Foreskin fibroblast (primary cell): ENCODE measurements at places on chromosomes 1 and 21.

GRCh38 chr1:67760030-67760821 is 73.0 kb downstream of the GNG12 start:
- no peak for DNase-seq

DNA sequence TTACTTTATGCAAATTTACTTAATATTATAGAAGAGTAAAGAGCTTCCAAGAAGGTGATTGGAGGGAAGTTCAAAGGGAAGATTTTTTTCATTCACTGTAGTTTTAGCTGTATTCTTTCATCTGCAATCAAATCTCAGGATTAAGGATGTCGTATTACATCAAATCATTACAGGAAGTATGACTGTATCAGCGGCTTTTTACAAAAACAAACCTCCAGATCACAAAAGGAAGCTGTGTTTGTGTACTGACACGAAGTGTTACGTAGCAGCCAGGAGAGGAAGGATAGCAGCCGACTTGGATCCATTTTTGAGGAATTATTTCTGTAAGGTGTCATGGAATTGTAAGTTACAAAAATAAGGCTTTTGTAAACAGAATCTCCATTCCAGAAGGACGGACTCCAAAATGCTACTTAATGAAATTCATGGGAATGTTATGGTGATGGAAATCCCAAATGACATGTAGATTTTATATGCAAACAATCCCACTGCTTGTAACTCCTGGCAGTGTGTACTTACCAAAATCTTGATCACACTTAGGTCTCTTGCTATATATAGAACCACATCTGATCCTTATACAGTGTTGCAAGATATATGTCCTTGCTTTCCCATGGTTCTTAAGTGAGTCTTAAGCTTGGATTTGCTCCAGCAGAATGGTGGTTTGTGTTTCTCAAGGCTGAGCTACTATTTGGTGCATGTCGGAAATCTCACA is 49.8 kb downstream of the KCNJ15 start:
- peak; percentile 96 for DNase-seq

- DNase-seq: no peak
Observed at GRCh38 chr1:12513181-12513580, 104.8 kb downstream of the DHRS3 start.

DNA sequence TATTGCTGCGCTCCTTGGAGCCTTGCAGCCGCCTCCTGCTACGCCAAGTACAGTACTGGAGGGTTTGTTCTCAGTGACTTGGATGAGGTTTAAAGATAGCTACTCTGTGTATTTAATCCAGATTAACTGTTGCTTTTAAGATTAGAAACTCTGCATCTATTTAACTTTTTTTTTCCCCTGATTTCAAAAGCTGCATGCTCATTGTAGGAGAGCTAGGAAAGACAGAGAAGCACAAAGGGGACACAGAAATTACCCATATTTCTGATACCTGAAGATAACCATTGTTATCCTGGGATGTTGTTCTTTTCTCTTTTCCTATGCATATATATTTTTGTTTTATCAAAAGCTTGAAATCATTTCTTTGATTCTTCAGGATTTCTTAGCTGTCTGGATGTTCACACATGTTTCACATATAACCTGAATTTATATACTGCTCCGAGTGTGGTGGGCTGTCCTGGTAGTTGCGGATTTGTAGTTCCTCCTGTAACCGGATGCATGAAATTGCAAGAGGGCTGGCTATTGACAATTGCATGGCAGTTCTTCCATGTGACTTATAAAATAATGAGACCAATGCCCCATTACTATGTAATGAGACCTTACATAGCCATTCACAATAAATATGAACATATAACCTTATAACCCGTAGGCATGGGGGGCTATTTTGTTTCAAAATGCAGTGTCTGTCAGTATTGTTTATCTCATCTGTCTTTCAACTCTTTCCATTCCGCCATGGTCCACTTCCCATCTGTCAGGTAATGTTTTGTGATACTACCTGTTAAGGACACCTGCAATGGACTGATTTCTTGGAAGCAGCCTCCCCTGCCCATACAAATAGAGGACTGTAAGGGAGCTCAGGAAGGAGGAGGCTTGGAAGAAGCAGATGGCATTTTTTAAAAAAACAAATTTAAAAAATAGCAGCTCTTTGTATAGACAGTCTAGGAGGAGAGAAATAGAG is 1.4 kb downstream of the RAVER2 start:
- peak; percentile 45 for DNase-seq

DNA sequence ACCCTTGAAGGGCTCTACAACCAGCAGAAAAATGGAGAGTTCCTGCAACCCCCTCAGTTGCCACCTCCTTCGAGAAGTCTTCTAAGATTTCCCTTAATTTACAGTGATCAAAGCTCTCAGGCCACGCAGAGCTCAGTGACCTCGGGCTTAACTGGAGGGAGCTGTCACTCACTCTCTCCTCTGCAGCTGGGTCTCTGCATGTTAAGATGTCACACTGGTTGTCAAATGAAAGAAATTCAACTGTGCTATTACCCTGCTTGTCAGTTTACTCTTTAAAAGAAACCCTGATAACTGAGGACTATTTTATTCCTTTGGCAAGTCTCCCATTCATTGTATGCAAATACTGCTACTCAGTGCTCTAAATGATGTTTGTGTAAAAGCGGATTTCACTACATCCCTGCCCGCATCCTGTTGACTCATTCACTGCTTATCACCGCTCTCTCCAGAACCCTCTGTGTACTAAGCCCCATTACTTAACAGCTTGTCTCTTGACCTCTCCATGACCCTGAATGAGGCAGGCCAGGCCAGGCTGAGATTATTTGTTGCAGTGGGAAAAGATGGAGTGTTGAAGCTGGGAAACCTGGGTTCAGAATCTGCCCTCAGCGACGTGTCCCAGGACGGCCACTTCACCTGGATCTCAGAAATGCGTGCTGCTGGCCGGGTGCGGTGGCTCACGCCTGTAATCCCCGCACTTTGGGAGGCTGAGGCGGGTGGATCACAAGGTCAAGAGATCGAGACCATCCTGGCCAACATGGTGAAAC is 13.7 kb downstream of the DHRS3 start:
- DNase-seq: peak; percentile 97

- no peak for DNase-seq
Observed at GRCh38 chr1:40802742-40803113, 19.1 kb downstream of the KCNQ4 start.

GRCh38 chr21:28127175-28127785 is 865.4 kb downstream of the LTN1 start:
- no peak for DNase-seq

DNA sequence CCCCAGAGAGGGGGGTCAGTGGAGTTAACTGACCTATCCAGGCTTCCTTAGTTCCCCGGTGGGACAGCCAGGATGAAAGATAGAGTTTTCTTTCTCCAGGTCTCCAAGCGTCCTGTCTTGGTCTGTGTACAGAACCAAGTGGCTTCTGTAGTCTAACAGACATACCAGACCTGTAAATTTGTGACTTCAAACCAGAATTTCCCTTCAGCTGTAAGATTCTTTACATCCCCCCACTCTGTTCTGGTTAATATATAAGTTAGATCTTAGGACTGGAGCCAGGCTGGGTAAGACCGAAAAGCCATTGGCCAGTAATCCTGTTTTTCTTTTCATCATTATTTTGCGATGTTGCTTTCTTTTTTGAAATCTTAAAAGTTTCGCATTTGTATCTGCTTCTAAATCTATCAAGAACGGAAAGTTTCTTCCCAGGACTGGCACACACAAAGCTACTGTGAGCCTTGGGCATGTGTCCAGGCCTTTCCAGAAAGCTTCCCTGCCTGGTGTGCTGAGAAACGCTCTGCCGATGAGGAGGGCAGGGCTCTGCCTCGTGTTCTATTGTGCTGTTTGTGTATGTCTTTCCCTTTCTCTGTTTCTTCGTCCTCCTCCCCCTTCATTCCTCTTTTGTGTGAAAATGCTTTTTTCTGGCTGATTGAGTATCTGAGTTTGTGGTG is 72.3 kb downstream of the RGL1 start:
- DNase-seq: peak; percentile 50

GRCh38 chr1:160675641-160676410 is 29.0 kb upstream of the SLAMF1 start:
- DNase-seq: peak; percentile 46

GRCh38 chr1:109271458-109271857 is 11.5 kb downstream of the PSRC1 start:
- DNase-seq: no peak

GRCh38 chr1:4106731-4107130 is 206.7 kb upstream of the C1orf174 start:
- no peak for DNase-seq

DNA sequence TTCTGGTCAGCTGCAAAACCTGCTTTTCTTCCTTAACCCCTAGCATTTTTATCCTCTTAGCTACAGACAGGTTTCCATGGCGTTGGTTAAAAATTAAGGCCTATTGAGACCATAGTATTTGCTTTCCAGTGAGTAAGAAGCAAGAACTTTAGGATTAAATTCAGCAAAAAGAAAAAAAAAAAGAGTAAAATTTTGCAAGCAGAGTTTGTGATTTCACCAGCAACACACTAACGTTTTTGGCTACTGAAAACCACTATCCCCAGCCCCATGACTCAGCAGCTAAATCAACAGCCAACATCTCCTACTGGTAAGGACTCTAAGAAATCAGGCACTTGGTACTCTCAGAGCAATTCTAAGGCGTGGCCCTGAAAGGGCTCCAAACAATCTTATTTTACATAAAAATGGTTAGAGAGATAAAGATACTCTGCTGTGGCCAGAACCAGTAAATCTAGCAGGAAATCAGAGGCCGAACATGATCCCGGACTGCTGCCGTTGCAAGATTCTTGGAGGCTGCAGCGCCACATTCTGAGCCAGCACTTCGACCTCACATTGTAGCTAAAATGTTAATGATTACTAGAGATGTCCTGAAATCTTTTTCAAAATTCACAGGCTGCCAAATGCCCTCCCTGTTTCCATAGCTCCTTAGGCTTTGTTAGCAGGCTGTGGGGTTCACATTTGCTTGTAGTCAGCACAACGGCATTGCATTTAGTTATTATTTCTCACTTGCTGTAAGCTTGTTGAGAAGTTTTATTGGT is 1.6 kb upstream of the ENO1 start:
- peak; percentile 93 for DNase-seq

- DNase-seq: no peak
Observed at GRCh38 chr1:198934901-198935305, 296.1 kb downstream of the PTPRC start.

GRCh38 chr1:78370779-78371482 is 119.8 kb upstream of the PTGFR start:
- DNase-seq: peak; percentile 72

DNA sequence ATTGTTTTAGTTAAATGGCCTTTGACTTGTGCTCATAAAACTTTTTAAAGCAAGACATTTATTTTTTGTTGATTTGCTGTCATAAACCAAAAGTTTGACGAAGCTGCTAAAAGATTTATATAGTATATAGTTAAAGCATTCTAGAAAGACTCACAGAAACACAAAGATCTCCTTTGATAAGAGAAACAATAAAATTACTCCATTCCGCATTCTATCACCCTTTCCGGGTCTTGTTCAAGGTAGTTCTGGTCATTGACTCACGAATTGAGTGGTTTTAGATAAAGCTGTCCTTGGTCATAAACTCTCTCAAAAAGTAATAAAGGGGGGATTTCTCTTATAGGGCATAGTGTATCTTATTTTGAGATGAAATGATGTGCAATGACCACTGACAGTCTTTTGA is 1010.5 kb upstream of the NCAM2 start:
- DNase-seq: no peak

GRCh38 chr1:51504806-51505525 is 14.1 kb downstream of the EPS15 start:
- no peak for DNase-seq

DNA sequence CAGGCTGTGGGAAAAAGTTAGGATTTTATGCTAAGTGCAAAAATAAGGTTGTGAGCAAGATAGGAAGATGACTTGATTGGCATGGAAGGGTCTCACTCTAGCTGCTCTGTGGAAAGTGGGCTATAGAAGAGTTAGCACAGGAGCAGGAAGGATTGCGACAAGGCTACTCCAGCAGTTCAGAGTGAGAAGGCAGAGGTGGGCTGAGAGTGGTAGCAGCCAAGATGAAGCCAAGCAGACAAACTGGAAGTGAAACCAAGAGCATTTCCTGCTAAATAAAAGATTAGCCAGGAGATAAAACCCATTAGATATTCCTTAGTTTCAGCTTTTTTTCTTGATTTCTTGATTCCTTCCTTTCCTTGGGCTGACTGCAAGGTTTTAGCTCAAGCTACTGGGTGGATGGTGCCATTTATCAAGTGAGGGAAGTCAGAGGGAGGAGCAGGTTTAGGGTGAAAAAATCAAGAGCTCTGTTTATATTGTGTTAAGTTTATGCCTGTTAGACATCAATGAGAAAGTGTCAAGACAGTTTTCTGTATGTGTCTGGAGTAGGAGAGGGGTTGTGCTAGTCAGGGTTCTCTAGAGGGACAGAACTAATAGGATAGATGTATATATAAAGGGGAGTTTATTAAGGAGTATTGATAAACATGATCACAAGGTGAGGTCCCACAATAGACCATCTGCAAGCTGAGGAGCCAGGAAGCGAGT is 33.1 kb upstream of the ZNF644 start:
- no peak for DNase-seq

DNA sequence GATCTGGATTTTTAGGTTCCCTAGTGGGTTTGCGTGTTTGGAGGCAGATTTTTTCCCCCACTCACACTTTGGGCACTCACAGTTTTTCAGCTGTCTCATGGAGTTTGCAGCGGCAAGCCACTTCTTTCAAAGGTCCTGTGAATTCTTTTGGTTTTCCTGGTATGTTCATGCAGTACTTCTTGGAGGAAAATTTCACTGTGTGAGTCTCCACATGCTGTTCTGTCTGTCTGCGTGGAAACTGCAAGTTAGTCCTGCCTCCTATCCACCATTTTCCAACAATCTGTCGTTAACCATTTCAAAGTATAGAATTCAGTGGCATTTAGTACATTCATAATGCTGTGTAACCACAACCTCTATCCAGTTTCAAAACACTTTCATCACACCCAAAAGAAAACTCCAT is 793 bp upstream of the FMO1 start:
- no peak for DNase-seq

- no peak for DNase-seq
Observed at GRCh38 chr1:226823643-226824042, 46.8 kb upstream of the PSEN2 start.

DNA sequence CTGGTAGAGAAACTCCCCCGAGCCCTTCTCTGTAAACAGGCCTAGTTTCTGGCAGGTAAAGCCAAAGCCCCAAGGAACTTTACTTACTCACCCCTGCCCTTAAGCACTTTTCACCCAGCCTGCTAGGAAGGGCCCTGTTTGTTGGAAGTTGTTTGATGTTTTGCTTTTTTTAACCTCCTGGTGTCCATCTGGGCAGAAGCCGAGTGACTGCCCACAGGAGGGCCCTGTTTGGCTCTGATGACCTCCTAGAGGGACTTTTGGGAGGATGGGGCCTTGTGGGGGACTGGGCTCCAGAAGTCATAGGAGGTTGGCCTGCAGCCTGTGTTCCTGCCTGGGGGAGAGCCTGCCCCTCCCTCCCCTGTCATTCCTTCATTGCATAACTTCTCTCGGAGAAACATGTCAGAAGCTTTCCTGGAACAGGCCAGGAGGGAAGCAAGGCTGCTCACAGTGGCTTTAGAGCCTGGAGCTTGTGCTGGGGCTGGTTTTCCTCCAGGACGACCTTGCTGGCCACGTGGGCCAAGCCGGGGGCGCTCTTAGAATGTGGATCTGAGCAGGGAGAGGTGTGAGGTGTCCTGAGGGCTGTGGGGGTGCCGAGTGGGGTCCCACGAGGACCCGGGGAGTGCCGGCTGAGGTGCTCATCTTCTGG is 33.9 kb downstream of the COQ8A start:
- peak; percentile 59 for DNase-seq
